ENCODE measurements at places on chromosomes 2 and 18. TPM values are rescaled to one million over a fixed set of nuclear protein-coding genes. Genes with fewer than 3 reads are reported as not detected.

DNA sequence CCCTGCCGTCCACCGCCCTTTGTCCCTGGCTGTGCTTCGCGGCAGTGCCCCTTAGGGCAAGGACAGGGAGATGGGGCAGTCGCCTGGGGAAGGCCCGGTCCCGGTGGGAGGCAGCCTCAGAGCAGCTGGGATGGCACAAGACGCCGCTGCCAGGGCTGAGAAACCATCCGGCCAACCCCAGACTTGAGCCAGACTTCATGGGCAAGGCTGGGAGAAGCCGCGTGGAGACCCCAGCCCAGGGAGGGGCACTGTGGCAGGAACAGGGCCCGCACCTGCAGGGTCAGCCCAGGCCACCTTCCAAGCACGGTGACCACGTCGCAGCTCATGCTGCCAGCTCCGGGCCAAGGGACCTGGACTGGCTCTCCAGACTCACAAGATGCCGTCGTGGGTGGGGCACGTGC, 84.0 kb downstream of the NFATC1 start:
- DNase-seq = no peak

DNA sequence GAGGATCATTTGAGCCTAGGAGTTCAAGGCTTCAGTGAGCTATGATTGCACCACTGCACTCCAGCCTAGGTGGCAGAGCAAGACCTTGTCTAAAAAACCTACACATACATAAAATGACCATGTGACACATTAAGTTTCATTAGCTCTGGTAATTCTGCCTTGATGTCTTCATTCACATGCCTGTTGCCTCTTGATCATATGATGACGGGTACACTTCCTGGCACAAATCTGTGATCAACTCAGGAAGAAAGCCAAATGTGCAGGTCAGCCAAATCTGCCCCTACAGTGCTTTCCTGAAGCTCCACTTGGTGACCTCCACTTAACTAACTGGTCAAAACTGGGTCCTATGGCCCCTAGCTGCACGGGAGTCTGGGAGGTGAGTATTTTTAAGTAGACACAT, 54.4 kb upstream of the B3GNT7 start:
- DNase-seq = no peak

GRCh38 chr18:50189160-50189559, 5.8 kb downstream of the MYO5B start:
- no peak for DNase-seq

DNA sequence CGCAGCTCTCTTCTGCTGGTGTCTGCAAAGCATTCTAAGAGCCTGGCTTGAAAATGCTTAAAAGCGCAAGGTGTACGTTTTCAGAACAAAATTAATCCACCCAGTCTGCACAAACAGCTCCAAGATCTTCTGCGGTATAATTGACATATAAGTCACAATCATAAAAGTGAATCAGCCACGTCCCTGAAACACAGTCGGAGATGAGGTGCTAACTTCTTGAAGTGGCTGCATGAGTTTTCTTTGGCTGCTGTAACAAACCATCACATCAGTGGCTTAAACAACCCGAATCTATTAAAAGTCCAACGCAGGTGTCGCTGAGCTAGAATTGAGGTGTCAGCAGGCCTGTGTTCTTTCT, 32.6 kb downstream of the ARL4C start:
- no peak for DNase-seq

DNA sequence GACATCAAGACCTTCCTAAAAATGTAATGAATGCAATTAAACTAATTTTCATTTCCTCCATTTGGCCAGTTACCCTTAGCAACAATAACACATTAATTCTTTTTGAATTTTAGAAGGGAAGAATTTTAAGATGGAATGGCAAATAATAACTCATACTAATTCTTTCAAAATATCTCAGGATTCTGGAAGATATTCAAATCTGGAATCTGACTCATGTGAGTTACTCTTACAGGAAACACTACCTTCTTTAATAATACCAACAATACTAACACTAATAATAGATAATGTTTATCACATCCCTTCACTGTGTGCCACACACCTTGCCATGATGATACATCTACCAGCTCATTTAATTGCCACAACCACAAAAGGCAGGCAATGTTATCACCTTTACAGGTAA, 46.4 kb downstream of the ZNF521 start:
- DNase-seq = no peak

GRCh38 chr2:96526615-96527285, 9.8 kb upstream of the ARID5A start:
- DNase-seq = no peak

GRCh38 chr2:15840148-15840547, 100.2 kb upstream of the MYCN start:
- no peak for DNase-seq

- DNase-seq = no peak
Observed at GRCh38 chr2:102592601-102593000, 26.8 kb upstream of the SLC9A2 start.

- DNase-seq = no peak
Observed at GRCh38 chr2:13597176-13597575, 880.4 kb downstream of the TRIB2 start.

The ZNF396 gene
- polyA plus RNA-seq = 7.0 TPM

The RNF152 gene
- 9.3 TPM for polyA plus RNA-seq

The STPG4 gene
- polyA plus RNA-seq = 0.24 TPM

The TMEM37 gene
- 52.8 TPM for polyA plus RNA-seq

The COL4A4 gene
- 45.7 TPM for polyA plus RNA-seq
